ENCODE measurements at places on chromosomes 5 and 9.

GRCh38 chr5:128303593-128303992, 220.0 kb downstream of the SLC12A2 start:
- no peak for DNase-seq

- DNase-seq = no peak
Observed at GRCh38 chr5:172353271-172353812, 69.8 kb upstream of the UBTD2 start.

DNA sequence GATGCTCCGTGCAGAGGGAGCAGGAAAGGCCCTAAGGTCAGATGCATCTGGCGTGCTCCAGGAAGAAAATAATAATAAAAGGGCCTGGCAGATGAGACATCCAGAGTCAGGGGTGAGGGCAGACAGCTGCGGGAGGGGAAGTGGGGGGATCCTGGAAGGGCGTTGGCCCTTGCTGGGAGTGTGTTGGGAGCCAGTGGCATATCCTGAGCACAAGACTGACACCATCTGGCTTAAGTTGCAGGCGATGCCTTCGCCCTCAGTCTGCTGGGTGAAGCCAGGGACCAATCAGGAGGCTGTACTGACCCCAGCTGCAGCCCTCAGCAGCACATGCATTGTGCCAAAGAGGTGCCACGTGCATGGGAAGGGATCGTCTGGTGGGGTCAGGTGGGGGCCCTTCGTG, 3.8 kb downstream of the OR2V2 start:
- DNase-seq = no peak

GRCh38 chr5:123035918-123036390, 571 bp downstream of the PPIC start:
- peak; percentile 56 for DNase-seq

- DNase-seq = peak; percentile 42
Observed at GRCh38 chr5:31361234-31361633, 167.7 kb downstream of the CDH6 start.

- no peak for DNase-seq
Observed at GRCh38 chr9:95570150-95570549, 53.4 kb upstream of the PTCH1 start.

DNA sequence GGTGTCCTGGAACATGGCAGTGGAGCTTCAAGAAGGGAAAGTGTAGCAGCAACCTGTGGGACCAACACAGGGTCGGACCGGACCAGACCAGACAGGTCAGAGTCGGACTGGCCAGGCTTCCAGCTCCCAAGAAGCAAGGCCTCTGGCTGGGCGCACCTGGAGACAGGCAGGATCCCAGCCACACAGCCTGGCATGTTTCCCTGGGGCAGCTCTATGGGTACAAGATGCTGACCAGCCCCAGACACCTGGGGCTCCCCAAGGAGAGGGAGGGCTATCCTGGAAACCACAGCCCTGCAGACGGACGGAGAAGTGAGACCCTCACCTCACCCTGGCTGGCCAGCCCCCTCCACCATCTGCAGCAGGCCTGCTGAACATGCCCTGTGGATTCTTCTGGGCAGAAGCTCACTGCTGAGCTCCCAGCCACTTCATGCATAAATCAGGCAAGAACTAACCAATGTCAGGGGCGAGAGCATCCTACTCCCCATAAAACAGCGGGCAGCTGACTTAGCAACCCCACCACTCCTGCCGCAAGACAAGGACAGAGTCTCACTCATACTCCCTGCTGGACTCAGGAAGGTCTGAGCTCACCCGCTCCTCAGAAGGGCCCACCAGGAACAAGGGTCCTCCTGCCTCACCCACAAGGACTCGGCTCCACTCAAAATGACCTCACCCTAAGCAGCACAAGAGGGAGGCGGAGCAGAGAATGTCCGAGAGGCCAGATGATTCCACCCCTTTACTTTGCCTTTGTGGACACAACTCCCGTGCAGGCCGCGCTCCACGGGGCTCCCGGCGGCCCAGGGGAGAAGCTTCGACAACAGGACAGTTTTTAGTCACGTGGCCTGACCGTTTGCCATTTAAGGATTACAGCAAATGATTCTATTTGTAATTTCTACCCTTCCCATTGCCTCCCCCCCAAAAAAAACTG, 2.9 kb upstream of the DPH7 start:
- DNase-seq = no peak

DNA sequence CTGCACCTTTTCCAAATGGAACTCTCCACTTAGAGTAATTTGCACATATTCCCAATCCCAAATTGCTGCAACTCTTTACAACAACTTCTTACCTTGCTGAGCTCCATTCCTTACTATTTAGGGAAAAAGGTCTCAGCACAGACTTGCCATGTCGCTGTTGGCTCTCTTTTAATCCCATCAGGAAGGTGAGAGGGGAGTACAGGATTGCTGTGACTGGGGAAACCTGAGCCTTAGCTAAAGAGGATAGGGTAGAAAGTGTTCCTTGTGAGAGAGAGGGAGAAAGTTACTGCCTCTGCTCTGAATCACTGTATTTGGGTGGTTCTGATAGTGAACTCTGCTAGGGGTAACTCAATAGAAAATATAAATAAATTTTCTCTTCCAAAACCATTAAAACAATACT, 43.7 kb upstream of the GABRA1 start:
- no peak for DNase-seq

DNA sequence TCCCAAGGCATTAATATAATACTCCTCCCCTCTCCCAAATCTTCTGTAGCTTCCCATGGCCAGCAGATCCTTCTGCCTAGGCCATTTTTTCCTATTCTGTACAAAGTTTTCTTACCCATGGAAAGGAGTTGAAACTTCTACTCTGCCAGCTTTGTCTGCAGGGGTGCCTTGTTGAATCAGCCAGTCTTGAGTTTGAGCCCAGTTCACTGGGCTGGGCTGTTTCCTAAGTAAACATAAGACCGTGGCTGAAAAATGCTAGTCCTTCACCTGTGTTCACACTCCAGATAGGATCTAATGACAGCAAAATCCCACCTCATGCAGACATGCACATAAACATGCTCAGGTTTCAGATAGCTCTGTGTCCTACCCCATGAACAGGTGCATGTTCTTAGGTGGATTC, 10.4 kb downstream of the TEX48 start:
- DNase-seq = no peak

- no peak for DNase-seq
Observed at GRCh38 chr5:115360046-115360685, 63.7 kb upstream of the CCDC112 start.

- no peak for DNase-seq
Observed at GRCh38 chr5:179301376-179301775, 43.9 kb downstream of the ADAMTS2 start.

DNA sequence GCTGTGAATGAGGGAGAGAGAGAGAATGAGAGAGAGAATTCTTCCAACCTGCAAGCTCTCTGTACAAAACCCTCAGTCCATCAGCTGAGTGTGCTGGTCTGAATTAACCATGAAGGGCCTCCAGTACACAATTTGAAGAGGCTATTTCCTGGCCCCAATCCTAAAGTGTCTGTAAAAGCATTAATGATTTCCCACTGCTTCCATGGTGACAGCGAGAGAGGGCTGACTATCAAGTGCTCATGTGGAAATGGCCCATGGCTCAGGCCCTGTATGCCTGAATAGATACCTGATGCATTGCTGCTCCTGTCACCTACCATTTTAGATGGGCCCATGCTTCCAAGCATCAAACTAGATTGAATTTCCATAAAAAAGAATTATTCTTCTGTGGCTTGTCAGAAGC, 592.4 kb downstream of the KIF4B start:
- no peak for DNase-seq

DNA sequence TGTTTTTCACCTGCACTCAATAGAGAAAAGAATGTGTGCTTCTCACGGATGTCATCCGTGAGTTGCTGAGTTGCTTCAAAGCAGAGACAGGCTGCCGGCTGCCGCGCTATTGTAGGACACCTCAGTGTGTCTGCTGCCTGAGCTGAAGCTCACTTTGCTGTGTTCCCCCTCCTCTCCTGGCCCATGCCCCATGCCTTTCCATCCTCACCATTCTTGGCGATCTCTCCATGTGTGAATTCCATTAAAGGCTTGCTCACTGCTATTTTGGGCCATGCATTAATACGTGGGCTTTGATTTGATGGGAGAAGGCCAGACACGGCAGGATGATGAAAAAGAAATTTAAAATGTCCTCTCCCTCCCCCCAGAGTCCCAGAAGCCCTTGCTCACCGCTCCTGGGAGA, 14.5 kb downstream of the ADAM19 start:
- DNase-seq = no peak

- no peak for DNase-seq
Observed at GRCh38 chr9:112873773-112874405, 16.8 kb downstream of the SLC46A2 start.

DNA sequence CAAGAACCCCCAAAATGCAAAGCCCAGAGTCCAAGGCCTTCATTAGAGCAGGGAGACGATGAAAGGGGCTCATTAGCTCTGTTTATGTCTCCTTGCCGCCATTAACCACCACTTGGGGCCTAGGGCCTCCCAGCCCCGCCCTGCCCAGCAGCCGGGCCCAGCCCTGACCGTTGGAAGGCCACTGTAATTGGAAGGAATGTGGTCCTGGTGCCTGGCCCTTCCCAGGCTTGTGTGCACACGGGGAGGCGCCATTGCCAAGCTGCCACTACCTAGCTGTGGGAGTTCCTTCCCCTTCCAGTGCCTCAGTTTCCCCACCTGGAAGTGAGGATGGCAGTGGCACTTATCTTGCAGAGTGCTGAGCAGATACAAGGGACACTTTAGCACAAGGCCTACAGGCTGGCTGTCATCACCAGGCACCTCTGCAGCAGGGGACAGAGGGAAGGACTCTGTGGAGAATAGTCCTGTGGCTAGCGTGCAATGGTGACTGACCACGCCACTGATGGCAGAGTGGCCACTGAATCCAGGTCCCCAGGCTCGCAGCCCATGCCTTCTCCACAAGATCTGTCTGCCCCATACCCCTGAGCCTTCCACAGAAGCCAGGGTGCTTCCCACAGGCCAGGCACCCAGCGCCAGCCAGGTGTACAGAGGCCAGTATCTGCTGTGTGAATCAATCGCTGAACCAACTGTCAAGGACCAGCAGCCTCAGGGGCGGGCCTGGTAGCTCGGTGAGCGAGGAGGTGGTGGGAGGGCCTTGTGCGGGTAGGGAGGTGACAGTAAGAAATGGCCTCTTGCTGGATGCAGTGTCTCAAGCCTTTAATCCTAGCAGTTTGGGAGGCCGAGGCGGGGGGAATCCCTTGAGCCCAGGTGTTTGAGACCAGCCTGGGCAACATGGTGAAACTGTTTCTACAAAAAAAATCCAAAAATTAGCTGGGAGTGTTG, 20.8 kb downstream of the GBGT1 start:
- DNase-seq = no peak

GRCh38 chr5:39420482-39421145, 4.2 kb downstream of the DAB2 start:
- peak; percentile 40 for DNase-seq

DNA sequence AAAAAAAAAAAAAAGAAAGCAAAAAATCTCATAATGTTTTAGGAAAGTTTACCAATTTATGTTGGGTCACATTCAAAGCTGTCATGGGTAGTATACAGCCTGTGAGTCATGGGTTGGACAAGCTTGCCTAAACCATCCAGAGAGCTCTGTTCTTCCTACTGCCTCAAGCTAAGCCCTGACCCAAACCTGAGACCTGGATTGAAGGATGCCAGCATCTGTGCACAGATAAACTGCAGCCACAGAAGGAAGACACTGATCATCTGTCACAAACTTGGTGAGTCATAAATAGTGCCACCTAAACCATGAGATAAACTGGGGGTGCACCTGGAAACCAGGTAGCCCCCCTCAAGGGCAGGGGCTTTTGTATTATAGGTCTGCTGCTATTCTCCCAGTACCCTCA, 31.0 kb downstream of the CSF2 start:
- no peak for DNase-seq

GRCh38 chr9:114894609-114895433, 35.6 kb downstream of the TNFSF8 start:
- peak; percentile 70 for DNase-seq

DNA sequence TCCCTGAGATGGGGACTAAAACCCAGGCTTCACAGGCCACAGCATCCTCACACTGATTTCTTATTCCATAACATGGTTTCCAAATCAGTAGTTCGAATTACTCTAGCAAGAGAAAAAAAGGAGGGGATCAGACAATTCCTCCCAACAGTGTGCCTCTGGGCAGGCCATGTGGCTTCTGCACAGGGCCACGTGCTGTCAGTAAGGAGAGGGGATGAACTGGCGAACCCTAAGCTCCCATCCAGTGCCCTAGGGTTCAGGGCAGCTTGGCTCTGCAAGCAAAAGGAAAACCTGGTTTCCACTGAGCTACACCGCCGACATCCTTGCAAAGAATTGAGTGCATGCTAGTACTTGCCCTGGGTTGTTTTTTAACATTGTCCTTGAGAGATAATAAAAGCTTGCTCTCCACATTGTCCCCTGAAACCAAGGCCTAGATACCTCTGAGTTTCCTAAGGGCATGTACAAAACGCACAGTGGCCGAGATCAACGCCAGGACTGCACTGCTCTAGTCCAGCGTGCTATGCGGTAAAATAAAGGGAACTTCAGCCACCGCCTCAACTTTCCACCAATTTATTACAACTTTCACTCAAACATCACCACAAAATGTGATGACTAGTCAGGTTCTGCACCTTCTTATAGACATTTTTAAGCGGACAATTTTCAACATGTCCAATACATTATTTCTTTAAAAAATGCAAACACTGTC, 4.5 kb downstream of the CAMSAP1 start:
- no peak for DNase-seq

- no peak for DNase-seq
Observed at GRCh38 chr9:132630811-132631210, 39.0 kb downstream of the DDX31 start.

- DNase-seq = no peak
Observed at GRCh38 chr5:130762031-130762430, 403.0 kb downstream of the HINT1 start.

DNA sequence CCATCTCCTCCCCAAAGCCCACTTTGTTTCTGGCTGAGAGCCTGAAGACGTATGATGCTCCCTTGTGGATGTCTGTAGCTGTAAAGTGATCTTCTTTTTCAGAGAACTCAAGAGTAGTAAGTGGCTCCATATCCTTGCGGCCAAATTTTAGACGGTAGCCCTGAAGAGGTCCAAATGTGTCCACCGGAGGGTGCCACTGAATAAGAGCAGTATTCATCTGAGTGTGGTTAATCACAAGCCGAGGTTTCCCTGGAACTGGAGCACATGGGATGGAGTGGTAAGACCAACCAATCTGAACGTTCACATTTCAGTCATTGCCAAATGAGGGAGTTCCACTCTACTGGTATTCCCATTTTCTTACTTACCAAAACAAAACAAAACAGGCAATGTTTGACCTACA, 686.5 kb upstream of the DMAC1 start:
- DNase-seq = no peak
